T-helper 17 cell (primary cell): ENCODE measurements at places on chromosomes 11 and 22. TPM values are rescaled to one million over a fixed set of nuclear protein-coding genes. Genes with fewer than 3 reads are reported as not detected.

The UVRAG gene
- total RNA-seq = 25.2 TPM

- DNase-seq = no peak
Measured at GRCh38 chr11:45322111-45322705, 36.1 kb upstream of the SYT13 start.

- DNase-seq = no peak
Measured at GRCh38 chr22:27111796-27112672, 454.6 kb downstream of the MIAT start.

DNA sequence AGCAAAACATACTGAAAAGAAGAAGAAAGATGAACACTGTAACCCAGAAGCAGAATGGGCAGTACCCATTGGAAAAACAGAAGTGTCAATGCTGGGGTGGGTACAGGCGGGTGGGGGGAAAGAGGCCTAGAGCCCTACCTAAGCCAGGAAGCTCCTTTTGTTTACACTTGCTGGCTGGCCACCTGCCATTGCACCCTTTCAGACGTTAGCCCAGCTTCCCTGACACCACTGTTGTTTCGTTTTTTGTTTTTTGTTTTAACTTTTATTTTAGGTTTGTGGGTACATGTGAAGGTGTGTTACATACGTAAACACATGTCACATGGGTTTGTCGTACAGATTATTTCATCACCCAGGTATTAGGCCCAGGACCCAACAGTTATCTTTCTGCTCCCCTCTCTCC lies 55.4 kb downstream of the PLEKHA7 start:
- no peak for DNase-seq

DNA sequence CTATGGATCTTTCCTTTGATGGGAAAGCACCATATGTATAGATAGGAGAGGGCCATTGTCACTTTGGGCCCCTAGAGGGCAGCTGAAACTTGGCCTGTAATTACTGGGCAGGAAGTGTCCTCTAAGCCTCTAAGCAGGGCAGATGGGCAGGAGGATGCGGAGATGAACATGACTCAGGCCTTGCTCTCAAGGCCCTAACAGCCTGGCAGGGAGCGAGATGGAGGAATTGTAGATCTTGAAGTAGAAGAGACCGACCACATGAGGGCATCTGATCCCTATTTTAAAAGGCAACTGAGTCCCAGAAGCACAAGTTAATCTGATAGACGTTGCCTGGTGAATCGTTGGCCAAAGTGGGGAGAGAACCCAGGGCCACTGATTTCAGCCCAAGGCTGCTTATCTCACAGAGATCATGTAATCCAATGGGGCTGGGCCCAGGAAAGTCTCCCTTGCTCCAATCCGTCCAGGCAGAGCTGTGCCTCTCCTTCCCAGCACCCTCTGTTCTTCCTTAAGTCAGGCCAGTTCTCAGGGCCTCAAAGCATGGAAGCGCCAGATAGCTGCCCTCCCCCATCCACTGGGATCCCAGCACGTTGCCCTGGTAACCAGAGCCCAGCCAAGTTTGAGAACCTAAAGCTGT lies 2.5 kb upstream of the SEPTIN3 start:
- DNase-seq = no peak

- DNase-seq = no peak
Measured at GRCh38 chr22:24945430-24945829, 1.1 kb downstream of the LHFPL7 start.

- DNase-seq = no peak
Measured at GRCh38 chr11:19281041-19281440, 40.3 kb upstream of the E2F8 start.

DNA sequence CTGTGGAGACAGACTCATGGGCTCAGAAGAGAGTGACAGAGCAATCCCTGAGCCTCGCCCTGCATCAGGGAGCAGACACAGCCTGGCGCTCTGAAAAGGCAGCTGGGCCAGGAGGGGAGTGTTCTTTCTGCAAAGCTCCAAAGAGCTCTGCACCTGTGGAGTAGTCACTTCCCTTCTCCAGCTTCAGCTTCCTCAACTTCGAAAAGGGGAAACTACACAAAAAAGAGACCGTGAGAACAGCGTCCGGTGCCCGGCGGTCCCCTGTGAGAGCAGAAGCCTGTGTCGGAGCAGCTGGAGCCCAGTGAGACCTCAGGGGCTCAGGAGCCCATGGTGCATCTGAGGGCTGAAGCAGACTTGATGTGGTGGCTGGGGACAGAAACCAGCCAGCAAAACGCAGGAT lies 35.1 kb downstream of the TP53I11 start:
- DNase-seq = no peak
